ENCODE measurements at places on chromosomes 11 and 22. TPM values are rescaled to one million over a fixed set of nuclear protein-coding genes. Genes with fewer than 3 reads are reported as not detected.
A peak's percentile ranks its signal among the peaks of the same experiment; 100 is the strongest.

DNA sequence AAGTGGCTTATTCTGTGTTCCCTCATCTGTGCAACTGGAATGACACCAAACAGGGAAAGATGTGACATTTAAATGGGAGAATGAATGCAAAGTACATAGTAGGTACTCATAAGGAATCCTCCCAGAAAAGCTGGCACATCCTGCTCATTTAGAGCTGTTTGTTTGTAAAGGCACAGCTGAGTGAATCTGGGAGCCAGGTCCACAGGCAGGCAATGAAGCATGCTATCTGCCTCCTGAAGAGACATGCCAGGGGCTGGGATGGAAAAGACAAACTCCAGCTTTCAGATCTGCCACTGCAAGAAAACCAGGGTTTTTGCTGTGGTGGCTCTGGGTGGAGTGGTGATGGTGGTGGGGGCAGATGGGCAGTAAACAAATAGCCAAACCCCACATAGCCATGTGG, 150.1 kb downstream of the TENM4 start:
- no peak for DNase-seq

DNA sequence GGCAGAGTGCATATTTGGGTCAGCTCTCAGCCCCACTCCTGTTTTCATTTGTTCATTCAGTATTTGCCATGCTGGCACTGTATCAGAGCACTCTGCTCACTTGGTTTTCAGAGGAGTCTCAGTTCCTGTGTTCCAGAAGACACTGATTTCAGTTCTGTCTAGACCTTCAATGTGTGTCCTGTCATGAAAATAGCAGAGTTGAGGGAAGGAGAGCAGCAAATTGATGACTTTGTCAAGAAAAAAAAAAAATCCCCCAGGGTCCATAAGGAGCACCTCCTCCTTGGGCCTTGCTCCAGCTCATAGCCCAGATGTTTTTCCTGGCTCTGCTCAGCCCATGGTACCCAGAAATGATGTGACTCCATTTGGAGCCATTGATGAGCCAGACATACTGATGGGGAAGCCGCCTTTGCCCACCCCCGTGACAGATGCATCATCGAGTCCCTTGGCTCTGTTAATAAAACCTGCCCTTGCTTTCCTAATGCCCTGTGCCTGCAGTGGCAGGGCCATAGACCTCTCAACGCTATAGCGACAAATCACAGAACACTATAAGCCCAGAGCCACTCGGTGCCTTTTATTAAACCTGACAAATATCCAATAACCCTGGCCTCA, 107.0 kb downstream of the PKNOX2 start:
- DNase-seq = no peak

DNA sequence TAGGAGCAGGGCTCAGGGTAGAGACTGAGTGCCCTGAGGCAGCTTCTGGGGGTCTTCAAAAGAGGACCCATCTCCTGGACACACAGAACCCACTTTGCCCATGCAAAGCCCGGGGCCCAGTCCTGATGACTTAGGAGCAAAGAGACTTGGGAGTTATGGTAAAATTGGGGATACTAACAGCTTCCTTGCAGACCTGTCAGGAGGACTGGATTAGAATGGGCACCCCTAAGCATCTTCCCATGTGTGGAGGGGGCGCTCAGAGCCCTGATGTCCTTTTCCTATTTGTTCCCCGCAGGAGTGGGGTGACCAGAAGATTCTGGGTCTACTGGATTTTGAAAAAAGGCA, 100.0 kb downstream of the WNT7B start:
- DNase-seq = no peak

GRCh38 chr11:45095691-45096010, 50.8 kb upstream of the PRDM11 start:
- DNase-seq = no peak

DNA sequence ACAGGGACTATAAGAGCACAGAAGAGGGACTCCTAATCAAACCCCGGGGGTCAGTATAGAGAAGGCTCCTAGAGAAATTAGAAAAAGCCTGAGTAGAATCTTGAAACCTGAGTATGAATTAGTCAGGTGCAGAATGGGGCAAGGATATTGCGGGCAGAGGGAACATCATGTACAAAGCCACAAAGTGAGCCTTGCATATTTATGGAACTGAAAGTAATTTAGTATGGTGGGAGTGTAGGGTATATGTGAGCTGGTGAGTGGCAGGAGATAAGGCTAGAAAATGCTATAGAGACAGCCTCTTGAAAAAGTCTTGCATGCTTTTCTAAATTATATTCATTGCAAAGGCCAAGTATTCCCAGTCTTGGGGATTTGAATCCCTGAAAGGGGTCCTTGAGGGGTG, 93.7 kb downstream of the STIM1 start:
- DNase-seq = no peak

Gene FGF3
- total RNA-seq = not detected

DNA sequence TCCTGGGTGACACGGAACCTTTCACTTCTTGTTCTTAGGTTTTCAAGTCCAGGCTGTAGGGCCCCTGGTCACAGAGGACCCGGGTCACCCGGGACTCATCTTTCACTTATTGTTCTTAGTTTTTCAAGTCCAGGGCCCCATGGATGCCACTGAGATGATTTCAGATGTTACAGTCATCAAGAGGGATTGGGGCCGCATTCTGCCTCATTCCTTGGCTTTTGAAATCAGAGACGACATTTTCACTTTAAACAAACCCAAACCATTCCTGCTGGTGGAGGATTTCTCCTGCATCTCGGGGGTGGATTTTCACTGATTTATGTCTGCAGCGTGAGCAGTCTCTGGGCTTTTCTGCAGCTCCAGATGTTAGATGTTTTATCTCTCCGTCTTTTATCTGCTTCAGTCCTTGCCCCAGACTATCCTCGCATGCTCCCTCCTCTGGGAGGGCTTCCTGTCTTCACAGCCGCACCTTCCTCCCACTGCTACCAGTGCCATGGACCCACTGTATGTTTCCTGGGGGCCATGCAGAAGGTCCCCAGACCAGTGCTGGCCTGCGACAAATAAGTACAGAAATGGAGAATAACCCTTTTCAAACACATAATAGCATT, 27.4 kb downstream of the FBLN1 start:
- no peak for DNase-seq

DNA sequence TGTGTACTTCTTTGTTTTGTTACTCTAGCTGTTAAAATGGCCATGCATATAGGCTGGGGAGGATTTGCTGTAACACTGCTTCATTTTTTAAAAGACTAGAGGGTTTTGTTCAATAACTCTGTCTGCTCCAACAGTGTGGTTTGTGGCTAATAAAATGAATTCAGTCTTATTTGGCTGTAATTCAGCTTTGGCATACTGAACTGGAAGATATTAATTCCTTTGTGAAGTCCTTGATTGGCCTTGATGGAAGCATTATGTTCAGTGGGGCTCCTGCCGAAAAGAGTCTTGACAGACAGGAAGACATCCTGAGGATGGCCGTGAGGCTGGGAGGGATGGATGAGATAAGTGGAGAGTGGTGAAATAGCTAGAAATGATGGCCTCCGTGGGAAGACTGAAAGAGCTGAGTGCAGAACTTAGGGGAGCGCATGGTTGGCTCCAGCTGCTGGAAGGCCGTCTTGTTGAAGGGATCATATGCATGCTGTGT, 44.8 kb upstream of the MYO18B start:
- no peak for DNase-seq

- DNase-seq = no peak
These were observed 37.2 kb upstream of the CSNK2A3 start for GRCh38 chr11:11390068-11390771.

Gene CHST1
- total RNA-seq = 3.1 TPM

Gene EXT2
- 26.1 TPM for total RNA-seq

Gene P4HA3
- total RNA-seq = not detected

- DNase-seq = no peak
These were observed 20.6 kb downstream of the ELFN2 start for GRCh38 chr22:37406441-37407235.

GRCh38 chr11:1160231-1161101, 2.7 kb downstream of the MUC5AC start:
- DNase-seq = peak; percentile 27

- DNase-seq = no peak
These were observed 20.0 kb downstream of the PPFIA1 start for GRCh38 chr11:70290361-70291065.

GRCh38 chr22:25749420-25750169, 7.6 kb downstream of the MYO18B start:
- DNase-seq = no peak

Gene GGTLC2
- total RNA-seq = not detected

- no peak for DNase-seq
These were observed 779.5 kb downstream of the METTL15 start for GRCh38 chr11:28887681-28888080.

DNA sequence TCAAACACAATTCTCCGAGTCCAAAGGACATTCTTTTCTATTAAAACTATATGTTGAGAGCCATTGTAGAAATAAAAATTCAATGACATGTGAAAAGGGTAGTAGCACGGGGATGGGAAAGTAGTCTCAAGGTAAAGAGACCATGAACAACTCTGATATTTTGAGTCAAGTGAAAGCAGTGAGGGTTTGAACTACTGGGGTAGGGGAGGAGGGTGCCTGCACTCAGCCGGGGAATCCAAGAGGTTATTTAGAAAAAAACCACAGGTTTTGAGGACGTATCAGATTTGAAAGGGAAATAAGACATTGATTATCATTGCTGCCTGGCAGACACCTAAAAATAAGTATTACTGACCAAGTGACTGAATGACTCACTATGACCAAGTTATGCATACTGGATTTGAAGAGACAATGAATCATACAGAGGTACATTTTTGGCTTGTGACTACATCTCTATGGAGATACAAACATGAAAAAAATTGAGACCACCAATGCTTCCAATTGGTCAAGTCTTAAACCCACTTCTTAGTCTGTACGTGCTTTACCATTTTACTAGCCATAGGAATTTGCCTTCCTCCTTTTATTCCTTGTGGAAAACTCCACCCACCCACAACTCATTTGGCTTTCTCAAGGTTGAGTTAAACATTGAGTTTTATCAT, 2.2 kb upstream of the OR52H1 start:
- DNase-seq = no peak

- peak; percentile 20 for DNase-seq
These were observed 20.8 kb upstream of the JAM3 start for GRCh38 chr11:134048028-134048427.

Gene TTC36
- 0.30 TPM for total RNA-seq

Gene OVOL1
- total RNA-seq = not detected

- DNase-seq = no peak
These were observed 71.8 kb upstream of the ADORA2A start for GRCh38 chr22:24355574-24355973.

DNA sequence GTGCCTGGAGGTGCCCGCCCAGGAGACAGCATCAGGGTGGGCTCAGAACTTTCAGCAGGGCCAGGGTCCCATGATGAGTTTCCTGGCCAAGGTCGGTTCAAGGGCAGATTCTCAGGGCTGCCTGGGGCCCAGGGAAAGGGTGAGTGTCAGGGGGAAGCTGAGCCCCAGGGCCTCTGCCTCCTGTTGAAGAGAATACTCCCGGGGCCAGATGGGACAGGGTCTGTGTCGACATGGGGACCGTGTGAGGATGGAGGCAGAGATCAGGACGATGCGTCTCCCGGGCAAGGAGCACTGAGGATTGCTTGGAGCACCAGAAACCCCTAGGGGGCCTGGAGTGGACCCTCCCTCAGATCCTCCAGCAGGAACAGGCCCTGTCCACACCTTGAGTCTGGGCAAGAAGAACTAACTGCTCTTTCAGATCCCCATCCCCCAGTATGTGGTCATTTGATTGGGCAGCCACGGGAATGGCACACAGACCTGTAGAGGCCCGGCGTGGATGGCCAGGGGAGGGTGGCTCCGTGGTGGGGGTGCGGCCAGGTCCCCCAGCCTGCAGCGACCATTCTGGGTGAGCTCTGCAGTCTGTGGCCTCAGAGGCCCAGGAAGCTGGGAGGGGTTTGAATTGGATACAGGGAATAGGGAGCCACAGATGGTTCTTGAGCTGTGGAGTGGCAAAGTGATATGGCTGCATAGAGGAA, 1078.7 kb downstream of the BRD1 start:
- DNase-seq = no peak

- DNase-seq = no peak
These were observed 8.4 kb downstream of the EIF4G2 start for GRCh38 chr11:10800292-10800691.

Gene UPB1
- 1.7 TPM for total RNA-seq

Data from Right ventricle myocardium superior (tissue), 1 donor.